ENCODE measurements at places on chromosomes 4 and X.

DNA sequence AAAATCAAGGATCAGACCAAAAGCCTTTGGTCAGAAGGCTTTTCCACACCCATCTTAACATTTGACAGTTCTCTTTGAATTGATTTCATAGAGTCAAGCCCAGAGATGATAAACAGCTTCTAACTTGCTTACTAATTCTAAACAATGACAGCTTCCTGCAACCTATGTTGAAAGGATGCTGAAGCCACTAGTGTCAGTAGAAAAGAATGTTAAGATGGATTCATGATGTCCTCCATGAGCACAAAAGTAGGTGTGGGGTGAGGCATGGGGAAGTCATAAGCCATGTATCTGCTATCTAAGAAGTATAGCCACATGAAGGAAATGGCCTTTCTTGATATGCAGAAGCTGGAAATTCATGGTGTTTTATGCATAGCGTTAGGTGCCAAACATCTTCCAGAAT lies 269.3 kb downstream of the DHX15 start:
- DNase-seq: no peak

DNA sequence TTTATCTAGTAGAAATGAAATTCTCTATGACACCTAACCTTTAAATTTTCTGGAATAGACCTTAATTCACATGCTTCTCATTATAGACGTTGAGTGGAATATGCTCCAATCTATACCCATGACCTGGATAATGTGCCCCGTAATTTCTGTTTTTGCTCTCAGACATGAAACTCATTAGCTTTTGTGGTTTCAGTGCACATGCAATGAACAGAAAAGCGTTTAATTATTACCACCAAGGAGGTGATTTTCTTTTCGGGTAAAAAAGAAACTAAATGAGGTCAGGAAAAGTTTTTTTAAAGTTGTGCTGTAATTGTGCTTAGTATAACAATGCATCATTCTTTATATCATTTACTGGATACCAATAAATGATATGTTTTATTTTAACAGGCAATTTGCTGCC lies 1703.9 kb upstream of the TENM3 start:
- no peak for DNase-seq

- DNase-seq: no peak
These were observed 302.2 kb downstream of the ARAP2 start for GRCh38 chr4:35942092-35942491.

GRCh38 chr4:146450524-146450923 lies 71.2 kb downstream of the SLC10A7 start:
- no peak for DNase-seq

DNA sequence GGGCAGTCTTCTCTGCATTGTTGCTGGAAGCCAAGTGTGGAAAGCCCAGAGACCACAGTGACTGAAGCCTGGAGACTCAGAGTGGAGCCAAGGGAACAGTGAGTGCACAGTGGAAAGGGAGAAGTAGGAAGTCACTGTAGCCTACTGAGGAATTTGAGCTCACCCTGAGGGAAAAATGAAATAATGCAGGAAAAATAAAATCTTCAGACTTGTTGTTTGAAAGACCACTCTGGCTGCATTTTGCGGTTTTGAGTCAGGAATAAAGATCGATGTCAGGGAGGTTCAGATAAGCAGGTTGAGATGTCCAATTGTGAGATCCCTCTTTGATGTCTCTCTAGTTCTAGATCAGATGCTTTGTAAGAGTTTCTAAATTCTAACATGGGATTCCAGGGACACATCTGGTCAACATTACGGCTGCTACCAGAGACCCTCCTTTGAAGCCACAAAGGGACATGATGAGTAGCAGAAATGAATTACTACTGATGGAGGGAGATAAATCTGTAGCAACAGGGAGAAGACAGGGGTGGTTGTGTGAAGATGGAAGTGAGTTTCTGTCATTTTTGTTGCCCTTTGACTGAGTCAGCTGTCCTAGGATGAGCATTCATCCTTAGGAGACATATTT lies 8.4 kb downstream of the ADH4 start:
- DNase-seq: no peak

DNA sequence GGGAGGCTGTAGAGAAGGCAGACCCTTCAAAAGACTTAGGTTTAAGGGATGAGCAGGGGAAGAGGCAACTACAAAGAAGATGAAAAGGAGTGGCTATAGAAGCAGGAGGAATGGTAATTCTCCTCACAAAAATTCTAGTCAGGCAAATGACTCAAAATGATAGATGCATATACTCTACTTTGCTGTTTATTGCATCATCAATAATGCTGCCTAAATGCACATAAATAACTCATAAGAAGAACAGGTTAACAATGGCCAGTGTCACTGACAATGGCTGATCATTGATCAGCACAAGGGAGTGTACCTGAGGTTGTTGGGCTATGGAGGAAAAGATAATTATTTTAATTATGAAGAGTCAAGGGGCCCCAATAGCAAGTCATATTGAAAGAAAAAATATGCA lies 184.7 kb upstream of the ETNPPL start:
- no peak for DNase-seq

GRCh38 chr4:25667931-25668557 lies 12.4 kb downstream of the SLC34A2 start:
- DNase-seq: peak; percentile 83

- peak; percentile 55 for DNase-seq
These were observed 53.7 kb upstream of the NKX1-1 start for GRCh38 chr4:1459722-1460511.

DNA sequence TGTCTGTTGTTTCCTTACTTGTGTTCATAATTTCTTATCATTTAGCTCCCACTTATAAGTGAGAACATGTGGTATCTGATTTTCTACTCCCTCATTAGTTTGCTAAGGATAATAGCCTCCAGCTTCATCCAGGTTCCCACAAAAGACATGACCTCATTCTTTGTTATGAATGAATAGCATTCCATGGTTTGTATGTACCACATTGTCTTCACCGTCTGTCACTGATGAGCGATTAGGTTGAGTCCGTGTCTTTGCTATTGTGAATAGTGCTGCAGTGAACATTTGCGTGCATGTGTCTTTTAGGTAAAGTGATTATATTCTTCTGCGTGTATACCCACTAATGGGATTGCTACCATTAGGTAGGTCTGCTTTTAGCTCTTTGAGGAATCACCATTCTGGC lies 624.3 kb upstream of the EPHA5 start:
- DNase-seq: no peak

DNA sequence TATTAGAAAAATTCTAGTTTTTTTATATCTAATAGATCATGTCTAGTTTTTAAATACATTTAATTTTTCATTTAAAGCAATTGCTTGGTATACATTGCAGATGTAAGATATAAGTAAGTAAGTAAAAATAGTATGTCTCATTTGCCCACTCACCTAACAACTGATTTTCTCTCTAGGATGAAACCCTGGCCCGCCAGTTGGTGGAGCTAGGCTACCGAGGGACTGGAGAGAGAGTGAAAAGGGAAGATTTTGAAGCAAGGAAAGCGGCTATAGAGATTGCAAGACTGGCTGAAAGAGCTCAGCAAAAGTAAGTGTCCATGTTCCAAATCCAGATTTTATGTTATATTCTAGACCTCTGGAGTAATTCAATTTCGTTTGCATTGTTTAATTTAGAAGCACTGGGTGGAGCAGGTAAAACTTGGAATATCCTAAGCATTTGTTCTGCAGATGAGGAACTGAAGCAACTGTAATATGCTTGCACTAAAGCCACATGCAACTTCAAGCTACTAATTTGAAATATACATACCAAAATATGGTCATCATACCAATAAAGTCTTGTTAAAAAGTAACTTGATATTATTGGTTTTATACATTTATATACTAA lies 27.1 kb downstream of the CFAP299 start:
- DNase-seq: peak; percentile 89

GRCh38 chrX:132270021-132270420 lies 50.8 kb upstream of the RAP2C start:
- DNase-seq: no peak

DNA sequence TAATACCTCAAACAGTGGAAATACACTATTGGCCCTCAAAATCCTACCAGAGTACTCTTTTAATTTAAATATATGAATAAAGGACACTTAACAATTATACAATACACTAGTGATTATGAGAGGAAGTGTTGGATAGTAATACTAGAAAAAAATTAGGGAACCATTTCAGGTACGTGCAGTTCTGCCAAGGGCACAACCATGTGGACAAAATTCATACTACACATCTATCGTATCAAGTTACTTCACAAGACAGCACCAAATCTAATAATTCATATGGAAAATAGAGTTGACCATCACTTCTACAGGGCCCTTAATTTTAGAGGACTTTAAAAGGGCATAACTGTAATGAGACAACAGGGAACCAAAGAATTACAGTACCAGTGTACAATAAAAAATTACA lies 69.2 kb upstream of the ZCCHC13 start:
- DNase-seq: no peak

- no peak for DNase-seq
These were observed 180.3 kb upstream of the MAGEB16 start for GRCh38 chrX:35617836-35618235.

GRCh38 chr4:6029254-6029653 lies 11.0 kb upstream of the C4orf50 start:
- DNase-seq: no peak

- no peak for DNase-seq
These were observed 10.8 kb upstream of the CITED1 start for GRCh38 chrX:72316408-72317110.

DNA sequence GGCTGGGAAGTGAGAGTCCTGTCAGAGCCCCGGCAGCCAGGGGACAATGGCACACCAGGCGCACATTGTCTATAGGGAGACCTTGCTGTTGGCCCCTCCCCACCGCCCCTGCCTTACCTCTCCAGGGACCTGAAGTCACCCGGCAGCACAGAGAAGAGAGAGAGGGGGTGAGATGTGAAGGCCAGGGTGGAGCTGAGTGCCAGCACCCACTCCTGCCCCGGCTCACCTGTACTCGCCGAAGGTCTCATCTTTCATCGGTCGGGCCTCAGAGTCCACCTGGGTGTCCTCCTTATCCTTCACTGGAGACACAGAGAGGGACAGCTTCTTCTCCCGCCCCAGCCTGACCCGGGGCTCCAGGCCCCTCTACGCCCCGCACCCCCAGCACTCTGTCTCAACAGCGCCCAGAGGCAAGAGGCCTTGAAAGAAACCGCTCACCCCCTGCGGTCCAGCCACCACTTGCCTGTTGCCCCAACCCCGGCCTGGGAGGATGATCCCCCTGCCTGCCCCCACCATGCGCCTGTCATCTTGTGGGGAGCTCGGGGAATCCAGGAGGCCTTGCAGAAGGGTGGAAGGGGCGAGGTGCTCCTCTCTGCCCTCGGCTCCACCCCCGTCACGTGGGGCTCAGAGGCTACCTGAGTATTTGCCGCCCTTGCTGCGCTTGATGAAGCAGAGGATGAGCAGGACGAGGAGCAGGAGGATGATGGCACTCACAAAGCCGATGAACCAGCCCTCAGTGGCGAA lies 22.6 kb downstream of the L1CAM start:
- no peak for DNase-seq

DNA sequence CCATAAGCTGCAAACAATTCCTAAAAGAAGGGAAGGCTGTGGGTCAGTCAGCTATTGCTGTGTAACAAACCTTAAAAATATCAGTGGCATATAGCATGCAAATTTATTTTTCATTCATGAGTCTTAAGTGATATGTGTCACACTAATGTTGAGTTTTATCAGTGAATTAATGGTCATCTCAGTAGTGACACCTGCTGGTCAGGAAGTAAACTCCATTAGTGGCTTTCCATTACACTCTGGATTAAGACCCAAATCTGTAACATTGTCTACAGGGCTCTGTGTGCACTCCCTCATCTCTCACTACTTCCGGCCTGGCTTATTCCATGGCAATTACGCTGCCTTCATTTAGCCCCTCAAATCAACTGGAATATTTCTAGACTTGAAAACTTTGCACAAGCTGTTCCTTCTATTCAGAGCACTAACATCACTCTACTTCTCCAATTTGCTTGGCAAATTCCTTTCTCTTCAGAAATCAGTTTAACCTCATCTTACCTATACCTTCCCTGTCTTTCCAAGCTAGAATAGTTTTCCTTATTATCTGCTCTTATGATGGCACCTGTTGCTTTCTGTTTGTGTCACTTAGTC lies 217.3 kb upstream of the TAPT1 start:
- no peak for DNase-seq

DNA sequence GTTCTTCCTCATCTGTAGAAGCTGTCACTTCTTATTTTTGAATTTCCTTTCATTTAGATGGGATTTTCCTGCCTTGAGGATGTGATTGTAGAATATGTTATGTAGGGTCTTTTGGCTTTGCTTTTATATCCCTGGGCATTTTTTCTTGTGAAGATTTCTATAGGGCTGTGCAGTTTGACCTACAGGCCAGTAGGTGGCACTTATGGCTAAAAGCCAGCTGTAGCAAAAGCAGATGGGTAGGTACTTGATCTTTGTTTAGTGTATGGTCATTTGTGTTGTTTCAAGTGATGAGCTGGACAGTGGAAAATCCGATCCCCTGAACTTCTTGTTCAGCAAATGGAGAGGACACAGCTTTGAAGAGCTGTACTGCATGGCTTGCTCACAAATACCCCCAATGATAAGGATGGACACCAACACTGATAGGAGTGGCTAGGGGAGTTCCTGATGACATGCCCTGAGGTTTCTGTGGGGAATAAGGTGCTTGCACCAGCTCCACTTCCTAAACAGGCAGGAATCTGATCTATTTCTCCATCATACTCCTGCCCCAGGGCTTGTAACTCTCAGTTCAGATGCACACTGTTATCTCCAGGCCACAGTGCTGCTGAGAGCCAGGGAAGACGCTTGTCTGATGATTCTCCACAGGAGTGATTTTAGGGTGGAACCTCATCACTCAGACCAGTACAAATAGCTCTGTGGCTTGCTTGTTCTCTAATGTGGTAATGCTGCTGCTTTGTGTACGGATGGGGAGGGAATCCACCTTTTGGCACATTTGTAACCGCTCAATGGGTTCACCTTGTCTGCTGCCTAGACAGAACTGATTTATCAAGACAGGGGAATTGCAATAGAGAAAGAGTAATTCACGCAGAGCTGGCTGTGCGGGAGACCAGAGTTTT lies 417.1 kb upstream of the MAGEB16 start:
- DNase-seq: no peak

- peak; percentile 38 for DNase-seq
These were observed 55.0 kb downstream of the PRPS1 start for GRCh38 chrX:107683124-107683895.

GRCh38 chr4:74266081-74266480 lies 42.2 kb upstream of the EPGN start:
- no peak for DNase-seq

- peak; percentile 68 for DNase-seq
These were observed 39.3 kb upstream of the TXK start for GRCh38 chr4:48173056-48173991.

- DNase-seq: no peak
These were observed 54.0 kb upstream of the MTM1 start for GRCh38 chrX:150514462-150514861.

GRCh38 chr4:123528501-123529277 lies 132.1 kb downstream of the SPRY1 start:
- no peak for DNase-seq

GRCh38 chr4:112266823-112267222 lies 18.9 kb downstream of the TIFA start:
- DNase-seq: no peak

DNA sequence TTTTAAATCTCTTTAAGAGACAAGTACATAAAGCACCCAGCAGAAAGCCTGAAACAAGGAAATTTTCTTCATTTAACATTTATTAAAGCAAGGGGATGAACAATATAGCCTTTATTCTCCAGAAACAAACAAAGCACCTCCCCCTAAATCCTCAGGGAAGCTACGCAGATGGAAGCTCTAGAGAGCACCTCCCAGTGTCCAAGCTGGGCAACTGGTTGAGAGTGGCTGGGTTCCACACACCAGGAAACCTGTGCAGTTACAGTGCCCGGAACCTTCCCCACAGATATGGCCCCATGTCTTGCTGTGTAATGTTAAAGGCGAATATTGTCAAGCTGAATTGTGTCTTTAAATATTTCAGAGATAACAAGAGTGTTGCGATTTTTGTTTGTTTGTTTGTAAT lies 8.9 kb upstream of the TRIML1 start:
- no peak for DNase-seq
